ENCODE measurements at places on chromosomes 11 and 22.

GRCh38 chr11:134659882-134660281 lies 247.8 kb upstream of the B3GAT1 start:
- no peak for DNase-seq

- peak; percentile 74 for DNase-seq
Observed at GRCh38 chr11:123261345-123262106, 66.5 kb upstream of the CLMP start.

GRCh38 chr22:25489947-25490346 lies 74.5 kb upstream of the GRK3 start:
- no peak for DNase-seq

GRCh38 chr22:37267135-37267587 lies 15.1 kb upstream of the CYTH4 start:
- peak; percentile 76 for DNase-seq

- no peak for DNase-seq
Observed at GRCh38 chr22:29375398-29376076, 12.8 kb downstream of the AP1B1 start.

GRCh38 chr11:114157476-114158050 lies 98.1 kb downstream of the ZBTB16 start:
- DNase-seq: no peak

GRCh38 chr11:22561283-22561682 lies 64.3 kb downstream of the FANCF start:
- no peak for DNase-seq

DNA sequence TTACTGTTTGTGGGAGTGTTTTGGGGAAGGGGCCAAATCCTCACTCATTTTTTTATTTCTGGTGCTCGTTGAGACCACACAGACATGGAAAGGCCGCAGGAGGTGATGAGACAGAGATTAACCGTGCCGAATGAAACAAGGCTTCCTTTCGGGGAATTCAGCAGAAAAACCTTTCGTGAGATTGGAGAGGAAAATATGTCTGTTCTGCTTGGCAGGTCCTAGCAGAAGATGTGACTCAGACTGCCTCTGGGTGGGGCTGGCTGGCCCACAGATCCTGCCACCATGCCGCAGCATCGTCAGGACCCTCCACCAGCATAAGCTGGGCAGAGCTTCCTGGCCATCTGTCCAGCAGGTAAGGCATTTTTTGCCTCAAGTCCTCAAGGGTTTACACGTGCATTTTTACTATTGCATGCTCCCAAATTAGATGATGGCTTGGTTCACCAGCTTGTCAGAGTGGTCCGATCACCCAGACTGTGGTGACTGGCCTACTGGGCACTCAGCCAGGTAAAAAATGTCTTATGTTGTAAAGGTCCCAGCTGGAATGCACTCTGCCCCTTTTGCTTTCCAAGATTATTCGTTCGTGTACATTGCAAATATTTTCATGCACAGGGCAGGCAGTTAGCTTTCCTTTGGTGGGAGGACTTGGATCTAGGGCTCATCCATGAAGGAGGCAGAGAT lies 1.5 kb downstream of the DDB2 start:
- peak; percentile 75 for DNase-seq

DNA sequence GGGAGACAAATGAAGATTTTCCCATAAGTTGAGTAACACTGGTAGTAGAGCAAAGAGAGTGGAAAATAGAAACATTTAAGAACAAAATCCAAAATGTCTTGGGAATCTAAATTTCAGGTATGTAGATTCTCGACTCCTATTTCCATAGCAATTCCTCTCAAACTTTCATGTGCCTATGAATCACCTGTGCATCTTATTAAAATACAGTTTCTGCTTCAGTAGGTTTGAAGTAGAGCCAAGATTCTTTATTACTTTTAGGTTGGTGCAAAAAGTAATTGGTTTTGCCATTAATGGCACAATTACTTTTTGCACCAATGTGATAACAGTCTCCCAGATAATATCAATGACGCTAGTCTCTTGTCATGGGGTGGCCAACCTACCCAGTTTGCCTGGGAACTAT lies 115.3 kb upstream of the SLC5A12 start:
- no peak for DNase-seq

DNA sequence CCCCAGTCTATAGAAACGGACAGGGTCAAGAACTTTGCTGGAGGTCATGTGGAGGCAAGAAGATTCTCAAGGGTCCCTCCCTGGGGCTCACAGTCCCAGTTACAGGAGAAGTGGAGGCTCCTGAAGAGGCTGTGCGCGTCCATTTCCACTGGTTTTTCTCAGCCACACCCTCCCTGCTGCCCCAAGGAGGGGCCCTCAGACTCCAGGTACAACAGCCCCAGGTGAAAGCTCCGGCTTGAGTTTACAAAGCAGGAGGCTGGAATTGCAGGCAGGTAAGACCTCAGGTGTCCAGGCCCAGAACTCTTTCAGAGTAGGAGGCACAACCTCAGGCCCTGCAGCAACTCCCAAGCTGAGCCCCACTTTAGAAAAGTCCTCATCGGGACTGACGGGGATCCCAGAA lies 3.1 kb downstream of the SHANK2 start:
- no peak for DNase-seq

- DNase-seq: no peak
Observed at GRCh38 chr11:15851051-15851498, 505.3 kb downstream of the SOX6 start.

GRCh38 chr22:46538814-46539160 lies 1.4 kb upstream of the CELSR1 start:
- DNase-seq: peak; percentile 52

GRCh38 chr11:113153847-113154246 lies 160.5 kb upstream of the TTC12 start:
- DNase-seq: no peak

All from activated T-cell treated with anti-CD3 and anti-CD28 coated beads, Interleukin-2, amount 50 U/mL, for 72 hours (primary cell).